Adipose tissue (tissue), 3 donors: ENCODE measurements at places on chromosomes 12 and 14. TPM values are rescaled to one million over a fixed set of nuclear protein-coding genes. Genes with fewer than 3 reads are reported as not detected.

The IL31 gene
- polyA plus RNA-seq: not detected

The TC2N gene
- 33.3 TPM for polyA plus RNA-seq

The BEST3 gene
- polyA plus RNA-seq: 0.24 TPM

The TTC8 gene
- 8.3 TPM for polyA plus RNA-seq

The NAA30 gene
- polyA plus RNA-seq: 6.4 TPM

The LHX5 gene
- not detected for polyA plus RNA-seq

The PRKD1 gene
- polyA plus RNA-seq: 5.4 TPM

The KSR2 gene
- polyA plus RNA-seq: under 0.01 TPM

The KRT5 gene
- polyA plus RNA-seq: 0.99 TPM

The ATG2B gene
- 5.2 TPM for polyA plus RNA-seq

The GPD1 gene
- 1,308 TPM for polyA plus RNA-seq

The ST8SIA1 gene
- polyA plus RNA-seq: 1.2 TPM

The ABCD2 gene
- polyA plus RNA-seq: 1.7 TPM

The C14orf119 gene
- polyA plus RNA-seq: 45.0 TPM

The AMN1 gene
- 6.4 TPM for polyA plus RNA-seq

The LBHD2 gene
- polyA plus RNA-seq: 0.09 TPM

The TMCC3 gene
- polyA plus RNA-seq: 4.1 TPM

The RIN3 gene
- polyA plus RNA-seq: 12.3 TPM

The GALNT6 gene
- polyA plus RNA-seq: 1.7 TPM
